CD4-positive, alpha-beta T cell treated with Interferon alpha-2 for 1 hour (primary cell): ENCODE measurements at places on chromosomes 1 and 21.

DNA sequence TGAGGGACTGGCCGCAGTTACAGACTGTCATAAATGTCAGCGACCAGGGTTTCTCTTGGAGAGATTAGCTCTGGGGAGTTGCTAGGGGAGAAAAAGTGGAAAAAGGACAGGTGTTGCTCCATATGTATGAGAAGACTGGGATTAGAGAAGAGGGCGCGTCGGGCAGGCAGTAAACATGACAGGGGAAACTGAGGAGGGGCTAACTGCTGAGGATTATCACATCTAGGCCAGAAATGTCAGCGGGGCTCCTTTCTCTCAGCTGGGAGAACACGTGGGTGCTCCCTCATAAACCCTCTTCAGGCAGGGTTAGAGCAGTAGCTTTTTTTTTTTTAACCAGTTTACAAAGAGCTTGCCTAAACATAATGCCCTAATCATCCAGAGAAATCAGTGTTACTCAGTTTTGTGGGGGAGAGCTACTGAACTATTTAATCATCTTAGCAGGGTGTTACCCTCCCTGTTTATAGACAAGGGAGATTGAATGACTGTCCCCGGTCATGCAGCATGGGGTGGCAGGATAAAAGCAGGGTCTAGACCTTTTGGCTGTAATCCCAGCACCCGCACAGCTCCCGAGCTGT lies 35.2 kb downstream of the ELAPOR1 start:
- DNase-seq: no peak

DNA sequence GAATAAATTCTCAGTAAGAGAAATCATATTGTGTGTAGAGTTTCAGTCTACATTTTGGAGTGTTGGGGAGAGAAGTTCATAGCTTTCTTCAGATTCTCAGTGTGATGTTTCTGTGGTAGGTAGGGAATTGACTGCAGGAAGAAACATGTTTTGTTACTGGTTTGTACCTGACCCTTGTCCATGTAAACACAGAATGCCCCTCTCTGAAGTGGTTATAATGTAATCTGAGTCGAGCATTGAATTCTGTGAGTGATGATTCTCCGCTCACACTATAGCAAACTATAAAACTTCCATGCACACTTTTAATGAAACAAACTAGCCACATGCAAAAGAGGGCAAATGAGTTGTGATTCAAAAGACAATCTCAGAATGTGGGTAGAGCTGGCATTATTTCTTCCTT lies 433.2 kb downstream of the USP25 start:
- DNase-seq: no peak

DNA sequence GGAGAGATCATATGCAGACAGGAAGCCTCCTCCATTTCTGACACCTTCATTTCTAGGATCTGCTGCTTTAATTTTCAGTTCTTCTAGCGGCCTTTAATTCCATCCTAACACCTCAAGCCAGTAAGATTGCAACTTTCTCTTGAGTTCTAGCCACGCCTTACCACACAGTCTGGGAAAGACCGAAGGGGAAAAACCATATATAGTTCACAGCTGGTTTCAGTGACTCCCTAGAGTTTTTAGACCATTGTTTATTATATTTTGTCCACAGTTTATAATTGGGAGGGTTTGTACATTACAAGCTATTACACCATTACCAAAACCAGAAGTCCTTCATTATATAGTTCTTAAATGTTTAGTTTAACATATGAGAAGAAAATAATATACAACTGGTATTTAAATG lies 37.5 kb downstream of the DPH5 start:
- no peak for DNase-seq

GRCh38 chr21:16815243-16815642 lies 697.6 kb upstream of the CXADR start:
- DNase-seq: no peak

DNA sequence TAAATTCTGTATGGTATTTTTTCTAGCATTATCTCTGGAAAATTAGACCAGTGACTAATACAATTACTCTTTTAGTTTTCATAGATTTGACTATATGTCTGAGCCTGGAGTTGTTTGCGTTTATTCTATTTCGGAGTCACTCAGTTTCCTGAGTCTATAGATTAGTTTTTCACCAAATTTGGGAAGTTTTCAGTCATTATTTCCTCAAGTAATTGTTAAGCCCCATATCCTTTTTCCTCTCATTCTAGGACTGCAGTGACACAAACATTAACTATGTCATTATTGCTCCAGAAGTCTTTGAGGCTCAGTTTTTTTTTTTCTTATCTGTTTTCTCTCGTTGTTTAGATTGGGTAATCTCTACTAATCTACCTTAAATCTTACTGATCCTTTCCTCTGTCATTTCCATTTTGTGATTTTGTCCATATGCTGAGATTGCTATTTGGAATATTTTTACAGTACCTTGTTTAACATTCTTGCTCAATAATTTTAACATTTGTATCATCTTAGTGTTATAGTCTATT lies 886.2 kb downstream of the LTN1 start:
- no peak for DNase-seq

GRCh38 chr1:145701306-145701862 lies 5.8 kb downstream of the PDZK1 start:
- no peak for DNase-seq
